Activated naive CD4-positive, alpha-beta T cell treated with anti-CD3 and anti-CD28 coated beads for 36 hours (primary cell): ENCODE measurements at places on chromosomes 2 and 18. TPM values are rescaled to one million over a fixed set of nuclear protein-coding genes. Genes with fewer than 3 reads are reported as not detected.

DNA sequence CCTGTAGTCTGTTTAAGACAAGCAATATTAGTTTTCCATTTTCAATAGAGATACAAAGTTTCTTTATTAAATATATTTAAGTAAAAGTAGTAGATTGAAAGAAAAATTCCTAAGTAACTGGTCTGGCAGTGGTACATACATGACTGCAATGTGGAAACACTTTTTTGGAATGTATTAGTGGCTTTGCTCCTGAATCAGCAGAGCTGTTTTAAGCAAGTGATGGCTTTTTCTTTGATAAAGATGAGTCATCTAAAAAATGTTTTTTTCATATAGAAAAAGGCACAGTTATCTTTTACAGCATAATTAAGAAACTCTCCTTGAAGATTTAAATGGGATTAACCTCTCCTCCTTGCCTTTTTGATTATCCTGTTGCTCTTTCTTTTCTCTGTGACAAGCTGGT lies 34.9 kb downstream of the KDM3A start:
- peaks cover 44% of the 10 kb centered on the region for H3K36me3 ChIP-seq
- no peak for DNase-seq
- H3K27me3 ChIP-seq, result no peaks in the 10 kb centered on the region
- H3K4me1 ChIP-seq, result peaks cover 38% of the 10 kb centered on the region
- H3K4me3 ChIP-seq, result no peak overlapping the region

GRCh38 chr2:3741867-3742602 lies 38.7 kb downstream of the DCDC2C start:
- H3K27me3 ChIP-seq, result peaks cover 9% of the 10 kb centered on the region
- no peaks in the 10 kb centered on the region for H3K36me3 ChIP-seq
- H3K4me1 ChIP-seq, result no peaks in the 10 kb centered on the region
- no peak overlapping the region for H3K27ac ChIP-seq

DNA sequence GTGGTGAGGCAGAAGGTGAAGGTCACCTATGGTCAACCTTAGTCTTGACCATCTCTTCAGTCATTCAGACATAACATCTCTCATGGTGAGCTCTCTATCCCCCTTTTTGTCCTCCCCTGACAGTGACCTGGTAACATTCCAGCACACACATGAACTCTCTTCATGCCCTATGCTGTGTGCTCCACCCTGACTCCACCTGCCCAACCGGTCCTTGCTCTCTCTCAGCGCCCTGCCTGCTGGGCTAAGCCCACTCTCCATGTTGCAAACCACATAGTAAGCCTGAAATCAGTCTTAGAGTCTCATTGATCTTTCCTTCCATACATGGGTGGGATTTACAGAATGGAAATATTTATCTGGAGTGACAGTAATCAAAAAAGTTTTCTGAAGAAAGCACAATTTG lies 52.8 kb downstream of the MARCO start:
- H3K27ac ChIP-seq, result no peak overlapping the region
- no peaks in the 10 kb centered on the region for H3K4me1 ChIP-seq
- DNase-seq, result no peak
- peaks cover 2% of the 10 kb centered on the region for H3K27me3 ChIP-seq

DNA sequence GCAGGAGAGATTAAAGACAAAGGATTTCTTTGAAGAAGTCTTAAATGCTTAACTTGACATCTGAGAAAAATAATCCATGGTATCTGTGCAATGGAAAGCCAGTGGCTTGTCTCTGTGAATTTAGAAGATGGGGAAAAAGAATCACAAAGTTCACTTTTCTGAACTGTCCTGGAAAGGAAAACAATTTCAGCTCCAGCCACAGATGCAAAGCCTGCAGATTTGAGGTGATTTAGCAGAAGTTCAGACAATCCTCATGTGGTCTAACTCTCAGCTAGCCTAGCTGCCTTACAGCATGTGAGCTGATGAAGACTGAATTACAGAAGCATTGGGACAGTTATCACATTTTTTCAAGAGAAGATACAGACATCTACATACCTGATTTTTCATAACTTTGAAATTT lies 126.7 kb upstream of the ITGB6 start:
- H3K27ac ChIP-seq, result peak overlapping the region; percentile 28
- no peak overlapping the region for H3K4me3 ChIP-seq
- no peaks in the 10 kb centered on the region for H3K27me3 ChIP-seq
- DNase-seq, result no peak
- H3K4me1 ChIP-seq, result peaks cover 79% of the 10 kb centered on the region
- no peaks in the 10 kb centered on the region for H3K36me3 ChIP-seq

Gene ARHGEF33
- total RNA-seq, result not detected
